ENCODE measurements at places on chromosomes 12 and 14. TPM values are rescaled to one million over a fixed set of nuclear protein-coding genes. Genes with fewer than 3 reads are reported as not detected.

Gene TMEM132D
- not detected for total RNA-seq

Gene KCNC2
- total RNA-seq, result not detected

Gene ZBTB42
- total RNA-seq, result 22.0 TPM

DNA sequence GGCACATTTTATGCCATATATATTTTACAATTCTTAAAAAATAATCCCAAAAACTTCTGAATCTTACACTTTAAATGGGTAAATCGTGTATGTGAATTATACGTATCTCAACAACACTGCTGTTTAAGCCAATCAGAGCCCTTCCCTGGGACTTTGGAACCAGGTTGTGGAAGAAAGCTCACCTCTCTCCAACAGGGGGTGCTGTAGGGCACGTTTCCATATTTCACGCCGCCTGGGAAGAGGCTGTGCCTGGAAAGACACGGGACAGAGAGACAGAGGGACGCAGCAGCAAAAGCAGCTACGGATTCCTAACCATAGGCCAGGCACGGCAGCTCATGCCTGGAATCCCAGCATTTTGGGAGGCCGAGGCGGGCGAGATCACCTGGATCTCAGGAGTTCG is 29.4 kb upstream of the FBRSL1 start:
- no peaks in the 10 kb centered on the region for H3K27me3 ChIP-seq
- H3K36me3 ChIP-seq, result no peaks in the 10 kb centered on the region
- no peaks in the 10 kb centered on the region for H3K4me1 ChIP-seq
- no peak overlapping the region for H3K27ac ChIP-seq

GRCh38 chr12:100219328-100220109 is 18.9 kb downstream of the ACTR6 start:
- H3K36me3 ChIP-seq, result peaks cover 34% of the 10 kb centered on the region
- no peak for DNase-seq
- H3K4me3 ChIP-seq, result no peak overlapping the region
- H3K27ac ChIP-seq, result no peak overlapping the region

- H3K27ac ChIP-seq, result peak overlapping the region; percentile 88
- DNase-seq, result peak; percentile 23
- peak overlapping the region; percentile 73 for H3K4me3 ChIP-seq
- peaks cover 13% of the 10 kb centered on the region for H3K4me1 ChIP-seq
- no peaks in the 10 kb centered on the region for H3K36me3 ChIP-seq
These were observed 565 bp upstream of the KLHL42 start for GRCh38 chr12:27779416-27779919.

DNA sequence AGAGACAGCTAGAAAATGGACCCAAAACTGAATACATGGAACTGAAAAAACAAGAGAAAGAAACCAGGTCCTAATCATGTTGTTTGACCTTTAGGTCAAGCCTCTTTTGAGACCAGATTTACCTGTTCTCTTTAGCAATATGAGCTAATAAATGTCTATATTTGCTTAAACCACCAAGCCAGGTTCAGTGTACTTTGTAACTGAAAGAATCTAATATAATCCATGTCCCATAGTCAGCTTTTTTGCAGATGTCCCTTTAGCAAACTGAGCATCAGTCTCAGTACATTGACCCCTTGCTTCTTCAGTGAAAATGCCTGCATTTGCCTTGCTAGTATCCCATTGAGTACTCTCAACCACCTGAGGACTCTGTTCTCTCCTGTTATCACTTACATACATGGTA is 61.7 kb downstream of the PLCZ1 start:
- H3K27me3 ChIP-seq, result no peaks in the 10 kb centered on the region
- no peak overlapping the region for H3K4me3 ChIP-seq
- no peaks in the 10 kb centered on the region for H3K36me3 ChIP-seq
- no peak for DNase-seq

DNA sequence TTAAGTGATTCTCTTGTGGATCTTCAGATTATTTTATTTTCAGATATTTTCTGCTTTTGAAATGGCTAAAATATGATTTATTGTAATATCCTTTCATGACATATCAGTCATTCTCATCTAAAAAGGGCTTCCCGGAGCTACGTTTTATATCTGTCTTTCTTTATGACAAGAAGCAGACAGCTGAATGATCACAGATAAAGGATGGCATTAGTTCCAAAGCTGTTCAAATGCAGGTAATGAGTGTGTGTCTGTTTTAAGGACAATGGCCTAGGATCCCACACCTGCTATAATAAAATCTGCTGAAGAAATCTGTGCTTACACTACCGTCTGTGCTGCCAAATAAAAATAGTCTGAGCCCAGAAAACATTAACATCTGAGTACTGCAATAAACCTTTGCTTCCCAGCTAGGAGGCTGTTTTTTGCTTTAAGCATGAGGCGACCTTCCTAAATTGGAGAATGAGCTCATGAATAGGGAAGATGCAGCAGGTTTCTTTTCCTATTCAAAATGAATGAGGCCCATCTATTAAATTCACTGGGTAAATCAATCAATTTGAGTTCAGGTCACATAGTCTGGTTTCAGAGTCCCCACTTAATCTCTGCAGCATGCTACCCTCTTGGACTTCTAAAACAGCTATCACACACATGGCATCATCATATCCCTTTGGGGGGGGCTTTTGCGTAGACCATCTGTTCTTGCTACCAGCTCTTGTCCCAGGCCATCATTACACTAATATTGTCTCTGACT is 498.5 kb downstream of the NELL2 start:
- H3K27ac ChIP-seq, result no peak overlapping the region
- H3K4me1 ChIP-seq, result no peaks in the 10 kb centered on the region
- H3K27me3 ChIP-seq, result no peaks in the 10 kb centered on the region
- no peaks in the 10 kb centered on the region for H3K36me3 ChIP-seq
- H3K4me3 ChIP-seq, result no peak overlapping the region
